Aortic smooth muscle cell (primary cell): ENCODE measurements at places on chromosomes 6 and 20. TPM values are rescaled to one million over a fixed set of nuclear protein-coding genes. Genes with fewer than 3 reads are reported as not detected.

The FOXS1 gene
- total RNA-seq: 8.9 and 15.7 TPM in 2 replicates

The KIAA1755 gene
- 5.8 and 10.0 TPM in 2 replicates for total RNA-seq

The PRRC2A gene
- total RNA-seq: 31.6 and 39.6 TPM in 2 replicates

The LY6G6D gene
- total RNA-seq: not detected in 2 replicates

The SLC13A3 gene
- 1.2 and 1.5 TPM in 2 replicates for total RNA-seq

The ULBP3 gene
- total RNA-seq: 15.8 and 22.6 TPM in 2 replicates

The APOBEC2 gene
- not detected in 2 replicates for total RNA-seq

The PLCB4 gene
- total RNA-seq: 0.79 and 3.0 TPM in 2 replicates

The CLVS2 gene
- total RNA-seq: not detected in 2 replicates

The C6orf15 gene
- total RNA-seq: not detected in 2 replicates

The SIRPD gene
- total RNA-seq: not detected in 2 replicates

The WFDC5 gene
- total RNA-seq: not detected in 2 replicates

The USP49 gene
- total RNA-seq: 1.3 and 2.1 TPM in 2 replicates

The TCFL5 gene
- 16.9 and 18.1 TPM in 2 replicates for total RNA-seq

The GABRR1 gene
- total RNA-seq: not detected in 2 replicates

The FHL5 gene
- total RNA-seq: not detected in 2 replicates

The SYCP2 gene
- 0.40 and 0.99 TPM in 2 replicates for total RNA-seq

The WFDC6 gene
- total RNA-seq: not detected in 2 replicates

The SYNCRIP gene
- 62.6 and 68.0 TPM in 2 replicates for total RNA-seq

The TRAPPC3L gene
- 0.12 and 0.13 TPM in 2 replicates for total RNA-seq

The OR2H1 gene
- total RNA-seq: not detected in 2 replicates

The ULBP1 gene
- total RNA-seq: under 0.01 and 0.06 TPM in 2 replicates

The PPP1R14C gene
- total RNA-seq: 11.3 and 22.9 TPM in 2 replicates

The SULF2 gene
- 5.0 and 5.5 TPM in 2 replicates for total RNA-seq

The C6orf141 gene
- 0.25 and 0.53 TPM in 2 replicates for total RNA-seq

The TCF19 gene
- 13.6 and 21.4 TPM in 2 replicates for total RNA-seq

The PNPLA1 gene
- 0.12 TPM in 1 of 2 replicates, not detected in the other for total RNA-seq

The TMEM74B gene
- not detected in 2 replicates for total RNA-seq

The GPR63 gene
- under 0.01 and 0.06 TPM in 2 replicates for total RNA-seq
